ENCODE measurements at places on chromosomes 5 and 9.

GRCh38 chr5:174305241-174305681 lies 259.8 kb downstream of the NSG2 start:
- no peak for DNase-seq

DNA sequence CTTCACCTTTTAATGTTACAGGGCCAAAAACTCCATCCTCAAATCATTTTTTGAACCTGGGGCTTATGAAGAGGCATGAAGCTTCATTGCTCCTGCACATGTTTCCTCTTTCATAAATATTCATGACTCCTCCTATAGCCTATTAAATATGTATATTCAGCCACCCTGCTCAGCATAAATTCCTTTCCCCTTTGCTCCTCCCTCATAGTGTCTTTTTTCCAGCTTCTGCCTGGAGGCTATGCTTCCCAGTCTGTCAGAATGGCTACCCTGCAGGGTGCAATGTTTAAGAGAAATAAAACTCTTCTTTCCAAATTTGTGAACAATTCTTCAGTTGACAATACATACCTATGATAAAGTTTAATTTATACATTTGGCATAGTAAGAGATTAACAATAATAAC lies 1082.9 kb upstream of the CDH18 start:
- peak; percentile 3 for DNase-seq

DNA sequence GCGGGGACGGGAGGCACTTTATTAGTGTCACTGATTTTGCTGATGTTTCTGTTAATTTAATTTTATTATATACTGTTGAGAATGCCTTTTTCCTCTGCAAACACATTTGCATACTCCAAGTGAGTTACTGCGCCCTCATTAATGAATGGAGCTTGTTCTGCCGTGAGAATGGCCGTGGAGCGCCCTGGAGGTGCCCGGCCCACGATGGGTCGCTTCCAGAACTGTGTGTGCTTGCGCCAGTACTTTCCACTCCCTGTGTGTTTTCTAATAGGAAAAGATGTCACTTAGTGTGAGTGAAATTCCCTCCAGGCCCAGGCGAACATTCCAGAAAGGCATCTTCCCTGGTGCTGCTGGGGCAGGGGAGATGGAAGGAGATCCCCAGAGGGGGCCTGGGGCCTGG lies 30.1 kb downstream of the NDUFS6 start:
- no peak for DNase-seq

DNA sequence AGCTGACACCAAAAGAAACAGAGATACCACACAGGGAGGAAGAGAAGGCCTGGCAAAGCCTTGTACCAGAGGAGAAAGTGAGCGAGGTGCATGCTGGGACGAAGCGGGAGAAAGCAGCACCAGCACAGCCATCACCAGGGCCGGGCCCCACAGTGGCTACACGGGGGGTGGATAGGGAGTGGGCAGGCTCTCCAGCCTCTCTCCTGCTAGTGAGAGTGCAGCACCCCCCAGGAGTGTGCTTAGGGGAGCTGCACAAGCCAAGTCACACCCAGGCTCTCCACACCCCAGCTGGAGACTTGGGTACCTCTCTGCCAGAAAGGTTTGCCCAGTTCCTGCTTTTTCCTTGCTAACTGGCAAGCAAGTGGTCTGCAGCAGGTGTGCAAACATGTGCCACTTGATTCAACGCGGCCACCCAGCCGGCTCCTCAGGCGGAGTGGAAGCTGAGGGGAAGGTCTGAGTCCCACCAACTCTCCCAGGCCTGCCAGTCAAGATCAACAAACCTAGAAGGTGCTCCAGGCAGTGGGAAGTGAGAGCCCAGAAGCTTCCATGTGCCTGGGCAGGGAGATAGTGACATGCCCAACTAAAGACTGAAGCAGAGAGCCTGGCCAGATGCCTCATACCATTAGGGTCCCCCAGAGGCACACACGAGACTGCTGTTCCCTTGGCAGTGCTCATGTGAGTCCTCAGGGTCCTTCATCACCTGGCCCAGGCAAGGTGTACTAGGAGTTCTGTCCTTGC lies 39.9 kb downstream of the BICD2 start:
- DNase-seq: peak; percentile 32

DNA sequence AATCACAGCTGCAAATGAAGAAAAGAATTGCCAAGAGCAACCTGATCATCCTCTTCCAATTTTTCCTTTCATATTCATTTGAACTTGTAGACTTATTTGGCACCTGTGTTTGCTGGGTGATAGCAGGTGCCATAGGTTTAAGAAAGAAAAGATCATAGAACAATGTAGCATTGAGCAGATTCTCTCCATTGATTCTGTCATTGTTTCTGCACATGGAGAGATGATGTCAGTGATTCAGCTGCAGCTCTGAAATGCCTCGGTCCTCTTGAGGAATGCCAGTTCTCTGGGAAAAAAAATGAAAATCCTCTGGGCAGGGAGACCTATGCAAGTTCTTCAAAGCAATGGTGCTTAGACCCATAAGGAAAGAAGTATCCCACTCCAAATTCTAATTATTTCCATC lies 418.1 kb upstream of the KLF4 start:
- no peak for DNase-seq

DNA sequence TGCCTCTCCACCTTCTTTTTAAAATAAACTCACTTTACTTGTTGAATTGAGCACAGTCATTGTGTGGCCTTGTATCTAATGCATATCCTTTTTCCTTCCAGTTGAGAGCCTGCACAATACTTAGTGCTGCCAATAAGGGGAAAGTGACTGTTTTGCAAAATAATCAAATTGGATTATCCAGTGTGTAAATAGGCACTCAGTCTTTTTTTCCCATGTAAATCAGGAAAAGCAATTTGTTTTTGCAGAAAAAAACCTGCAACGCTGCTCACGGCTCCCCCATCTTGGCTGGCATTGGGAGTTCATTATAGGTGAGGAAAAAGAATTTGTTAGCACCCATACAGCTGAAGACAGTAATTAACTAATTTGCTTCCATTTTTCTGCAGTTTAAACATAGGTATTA lies 299.9 kb downstream of the CSNK1G3 start:
- no peak for DNase-seq

GRCh38 chr9:96604004-96604319 lies 15.7 kb downstream of the CDC14B start:
- DNase-seq: no peak

DNA sequence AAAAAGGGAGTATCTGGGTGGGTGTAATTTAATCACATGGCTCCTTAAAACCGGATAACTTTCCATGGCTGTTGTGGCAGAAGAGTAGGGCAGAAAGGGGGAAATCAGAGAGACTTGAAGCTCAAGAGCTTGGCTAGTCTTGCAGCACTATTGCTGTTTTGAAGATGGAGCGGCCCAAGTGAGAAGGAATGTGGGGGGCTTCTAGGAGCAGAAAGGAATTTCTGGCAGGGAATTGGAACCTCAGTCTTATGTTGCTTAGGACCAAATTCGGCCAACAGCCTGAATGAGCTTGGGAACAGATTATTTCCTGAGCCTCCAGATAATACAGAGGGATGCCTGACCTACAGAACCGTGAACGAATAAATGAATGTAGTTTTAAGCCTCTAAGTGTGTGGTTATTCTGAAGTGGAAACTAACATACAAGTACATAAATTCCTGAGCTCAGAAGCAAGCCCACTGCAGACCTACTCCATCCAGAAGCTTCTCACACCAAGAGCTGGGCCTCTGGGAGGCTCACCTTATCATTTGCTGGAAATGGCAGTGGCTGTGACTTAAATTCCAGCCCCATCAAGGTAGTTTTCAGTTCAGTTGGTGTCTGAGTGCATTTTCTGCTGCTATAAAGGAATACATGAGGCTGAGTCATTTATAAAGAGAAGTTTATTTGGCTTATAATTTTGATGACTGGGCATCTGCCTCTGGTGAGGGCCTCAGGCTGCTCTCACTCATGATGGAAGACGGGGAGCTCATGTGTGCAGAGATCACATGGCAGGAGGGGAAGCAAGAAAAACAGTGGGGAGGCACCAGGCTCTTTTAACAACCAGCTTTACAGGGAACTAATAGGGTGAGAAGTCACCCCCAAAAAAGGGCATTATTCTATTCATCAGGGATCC lies 15.3 kb upstream of the TMEM174 start:
- no peak for DNase-seq

DNA sequence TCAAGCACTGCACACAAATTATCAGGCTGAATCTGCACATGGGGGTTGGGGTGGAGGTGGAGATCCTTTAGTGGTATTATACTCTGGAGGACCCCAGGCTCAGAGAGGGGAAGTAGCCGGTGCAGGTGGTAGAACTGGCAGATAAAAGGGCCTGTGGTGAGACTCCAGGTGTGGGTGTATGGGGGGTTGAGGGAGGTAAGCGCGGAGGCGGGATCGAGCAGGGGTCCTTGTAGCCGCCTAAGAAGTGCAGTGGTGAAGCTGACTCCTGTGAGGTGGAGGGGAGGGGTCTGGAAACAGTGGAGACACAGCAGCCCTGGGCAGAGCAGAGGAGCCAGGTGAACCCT lies 841 bp downstream of the ACSL6 start:
- DNase-seq: peak; percentile 26

DNA sequence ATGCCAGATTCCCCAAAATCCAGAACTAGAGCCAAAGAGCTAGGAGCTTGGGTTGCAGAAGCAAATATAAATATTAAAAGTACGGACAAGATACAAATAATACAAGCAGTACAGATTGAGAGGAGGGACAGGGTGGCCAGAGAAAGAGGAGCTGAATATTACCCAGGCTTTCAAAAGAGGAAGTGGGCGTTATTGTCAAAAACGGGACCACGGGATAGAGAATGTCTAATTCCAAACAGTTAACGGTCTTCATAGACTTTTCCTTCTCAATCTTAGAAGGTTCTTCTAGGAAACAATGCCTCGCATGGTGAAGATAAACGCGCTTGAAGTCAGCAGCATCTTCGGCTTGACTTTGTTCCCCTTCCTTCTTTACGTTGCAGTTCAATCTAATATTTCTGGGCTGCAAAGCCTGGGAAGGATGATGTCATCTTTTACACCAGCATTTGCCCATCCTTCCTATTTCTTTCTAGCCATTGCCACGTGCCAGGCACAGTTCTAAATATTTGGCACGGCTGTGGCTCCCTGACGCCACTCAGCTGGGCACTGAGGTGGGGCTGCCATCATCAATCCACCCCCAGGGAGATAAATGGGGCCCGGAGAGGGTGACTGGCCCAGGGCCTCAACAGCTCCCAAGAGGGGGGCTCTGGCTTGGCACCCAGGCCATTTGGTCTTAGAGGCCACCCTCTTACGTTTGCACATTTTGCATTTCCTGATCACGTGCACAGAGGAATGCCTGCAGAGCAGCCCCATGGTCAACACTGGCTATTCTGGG lies 16.3 kb upstream of the OLFM1 start:
- DNase-seq: no peak

- no peak for DNase-seq
Measured at GRCh38 chr5:139460455-139460854, 2.1 kb downstream of the ECSCR start.

GRCh38 chr5:162573758-162574157 lies 506.2 kb downstream of the GABRG2 start:
- no peak for DNase-seq

- peak; percentile 68 for DNase-seq
Measured at GRCh38 chr5:67377631-67378030, 181.0 kb upstream of the CD180 start.

GRCh38 chr9:70791936-70792335 lies 329.5 kb downstream of the TRPM3 start:
- DNase-seq: no peak

- peak; percentile 30 for DNase-seq
Measured at GRCh38 chr5:79562351-79563246, 48.7 kb upstream of the HOMER1 start.
